ENCODE measurements at places on chromosomes 5 and 9.

- no peak for DNase-seq
These were observed 160.6 kb downstream of the CCDC192 start for GRCh38 chr5:127863610-127864395.

- no peak for DNase-seq
These were observed 268.2 kb downstream of the ISL1 start for GRCh38 chr5:51651476-51651875.

- DNase-seq = no peak
These were observed 96.0 kb upstream of the RUFY1 start for GRCh38 chr5:179454356-179454755.

DNA sequence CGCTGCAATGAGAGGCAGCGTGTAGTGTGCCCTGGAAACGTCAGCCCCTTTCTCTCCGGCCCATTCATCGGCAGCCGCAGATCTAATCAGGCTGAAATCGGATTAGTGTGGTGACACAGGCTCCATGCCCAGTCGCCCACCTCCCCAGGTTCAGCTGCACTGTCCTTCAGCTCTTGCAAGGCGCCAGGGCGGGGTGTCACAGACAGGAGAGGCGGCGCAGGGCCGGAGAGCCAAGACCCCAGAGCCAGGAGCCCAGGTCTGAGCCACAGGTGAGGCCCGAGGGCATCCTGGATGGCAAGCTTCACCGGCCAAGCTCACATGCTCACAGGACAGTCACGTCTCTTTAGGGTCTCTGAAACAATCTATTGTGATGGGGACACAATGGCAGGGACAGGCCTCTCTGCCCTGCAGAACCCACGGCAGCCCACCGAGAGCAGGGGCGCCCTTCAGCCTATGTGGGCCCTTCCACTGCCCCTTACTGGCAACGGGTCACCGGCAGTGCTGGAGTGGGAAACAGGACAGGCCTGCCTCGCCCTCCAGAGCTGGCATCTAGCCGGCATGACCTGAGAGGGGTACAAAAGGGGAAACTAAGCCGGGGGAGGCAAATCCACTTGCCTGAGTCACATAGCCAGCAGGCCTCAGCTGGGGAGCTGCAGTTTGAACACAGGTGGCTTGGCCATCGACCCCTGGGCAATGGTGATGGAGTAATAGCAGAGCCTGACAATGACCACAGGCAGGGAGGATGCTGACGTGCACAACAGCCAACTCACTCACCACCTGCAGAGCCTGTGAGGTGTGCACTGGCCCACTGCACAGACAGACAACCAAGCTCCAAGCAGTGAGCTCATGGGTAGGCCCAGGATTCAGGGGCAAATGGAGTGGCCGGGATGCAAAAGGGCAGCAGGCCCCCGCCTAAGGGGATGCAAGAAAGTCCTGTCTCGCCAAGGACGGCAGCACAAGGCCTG is 48.1 kb downstream of the VAV2 start:
- DNase-seq = no peak

GRCh38 chr9:101148344-101148743 is 119.8 kb downstream of the PLPPR1 start:
- DNase-seq = no peak

DNA sequence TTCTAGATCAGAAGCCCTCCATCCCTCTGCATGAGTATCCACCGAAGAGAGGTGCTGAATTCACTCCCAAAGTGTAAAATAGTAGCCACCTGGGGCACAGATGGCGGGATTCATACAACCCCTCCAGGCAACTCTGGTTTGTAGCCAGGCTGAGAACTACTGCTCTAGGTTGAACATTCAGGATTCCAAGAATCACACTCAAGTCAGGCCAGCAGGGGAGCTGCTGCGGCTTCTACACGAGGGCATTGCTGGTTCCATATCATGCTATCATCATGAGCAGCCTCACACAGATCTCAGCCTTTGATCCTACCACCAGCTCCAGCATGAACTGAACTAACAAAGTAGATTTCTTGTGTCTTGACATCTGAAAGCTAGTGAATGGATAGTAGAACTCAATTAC is 367.9 kb downstream of the DIRAS2 start:
- DNase-seq = no peak

- DNase-seq = no peak
These were observed 1997.6 kb upstream of the WWC1 start for GRCh38 chr5:166293892-166294291.

GRCh38 chr5:59830536-59831200 is 62.9 kb downstream of the PDE4D start:
- DNase-seq = no peak

GRCh38 chr5:79002374-79002773 is 17.3 kb upstream of the ARSB start:
- DNase-seq = no peak

DNA sequence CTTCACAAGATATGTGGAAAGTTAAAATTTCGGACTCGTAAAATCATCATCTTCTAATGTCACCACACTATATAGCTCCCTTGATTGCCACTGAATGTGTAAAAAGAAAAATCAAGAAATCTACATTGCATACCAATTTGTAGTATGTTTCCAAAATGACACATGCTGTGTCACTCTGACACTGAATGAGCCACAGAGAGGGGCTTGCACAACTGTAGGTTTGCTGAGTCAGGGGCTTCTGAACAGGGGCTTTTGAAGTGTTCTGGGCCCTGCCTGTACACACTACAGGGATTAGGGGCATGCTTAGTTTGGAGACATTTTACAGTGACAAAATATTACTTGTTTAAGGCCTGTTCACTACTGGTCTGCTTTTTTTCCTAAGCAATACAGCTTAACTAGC is 234.4 kb upstream of the GRAMD2B start:
- no peak for DNase-seq

DNA sequence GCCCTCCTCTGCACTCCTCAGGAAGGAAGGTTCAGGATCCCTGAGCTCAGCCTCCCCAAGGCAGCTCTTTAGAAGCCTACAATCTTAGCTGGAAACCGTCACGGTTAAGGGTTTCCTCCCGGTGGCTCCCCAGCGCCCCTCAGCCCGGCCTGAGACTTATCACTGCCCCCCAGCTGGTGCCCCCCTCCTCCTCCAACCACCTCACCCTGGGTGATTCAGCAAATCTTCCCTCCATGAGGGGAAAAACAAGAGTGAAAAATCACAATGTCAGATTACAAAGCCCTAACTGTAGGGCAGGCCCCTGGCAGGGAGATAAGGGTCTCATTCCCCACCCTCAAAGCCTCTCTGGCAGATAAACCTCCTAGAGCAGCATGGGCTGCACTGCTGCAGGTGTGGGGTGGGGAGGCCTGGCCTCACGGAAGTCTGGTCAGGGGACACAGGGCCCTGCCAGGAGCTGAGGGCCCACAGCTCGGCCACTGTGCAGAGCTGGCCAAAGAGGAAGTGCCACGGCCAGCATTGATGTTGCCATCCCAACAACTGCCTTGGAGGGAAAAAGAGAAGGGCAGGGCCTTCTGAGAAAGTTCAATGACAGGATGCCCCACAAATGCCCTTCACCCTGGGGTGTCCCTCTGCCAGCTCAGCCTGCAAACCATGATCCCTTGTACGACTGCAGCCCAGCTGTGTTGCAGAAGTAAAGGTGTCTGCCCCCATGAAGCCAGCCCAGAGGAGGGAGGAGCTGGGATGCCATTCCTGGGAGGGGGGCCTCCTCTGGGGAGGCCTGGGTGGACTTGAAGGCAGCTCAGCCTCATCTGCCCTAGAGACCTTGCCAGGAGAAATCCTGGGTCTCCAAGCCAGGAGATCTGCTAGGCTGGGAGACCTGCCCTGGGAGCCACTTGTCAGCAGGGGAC is 25.9 kb downstream of the GFI1B start:
- no peak for DNase-seq

- DNase-seq = peak; percentile 14
These were observed 39.7 kb downstream of the FABP6 start for GRCh38 chr5:160269017-160269416.

GRCh38 chr5:65120371-65120967 is 351.7 kb downstream of the CWC27 start:
- no peak for DNase-seq

Measured in CD4-positive, alpha-beta T cell treated with Interleukin-15 for 4 hours (primary cell).